ENCODE measurements at places on chromosomes 5 and 9.

- no peak for DNase-seq
These were observed 188.5 kb downstream of the DAB2IP start for GRCh38 chr9:121839726-121840500.

- no peak for DNase-seq
These were observed 29.2 kb downstream of the RUSC2 start for GRCh38 chr9:35518981-35519679.

- DNase-seq, result no peak
These were observed 63.3 kb downstream of the ADAMTS16 start for GRCh38 chr5:5203451-5203850.

GRCh38 chr5:133193794-133194193 is 142.0 kb downstream of the HSPA4 start:
- no peak for DNase-seq

- DNase-seq, result no peak
These were observed 6.0 kb downstream of the LHX6 start for GRCh38 chr9:122222791-122223190.

- DNase-seq, result no peak
These were observed 1809.9 kb upstream of the ACO1 start for GRCh38 chr9:30574355-30575151.

GRCh38 chr5:173454361-173454735 is 126.1 kb upstream of the STC2 start:
- no peak for DNase-seq

DNA sequence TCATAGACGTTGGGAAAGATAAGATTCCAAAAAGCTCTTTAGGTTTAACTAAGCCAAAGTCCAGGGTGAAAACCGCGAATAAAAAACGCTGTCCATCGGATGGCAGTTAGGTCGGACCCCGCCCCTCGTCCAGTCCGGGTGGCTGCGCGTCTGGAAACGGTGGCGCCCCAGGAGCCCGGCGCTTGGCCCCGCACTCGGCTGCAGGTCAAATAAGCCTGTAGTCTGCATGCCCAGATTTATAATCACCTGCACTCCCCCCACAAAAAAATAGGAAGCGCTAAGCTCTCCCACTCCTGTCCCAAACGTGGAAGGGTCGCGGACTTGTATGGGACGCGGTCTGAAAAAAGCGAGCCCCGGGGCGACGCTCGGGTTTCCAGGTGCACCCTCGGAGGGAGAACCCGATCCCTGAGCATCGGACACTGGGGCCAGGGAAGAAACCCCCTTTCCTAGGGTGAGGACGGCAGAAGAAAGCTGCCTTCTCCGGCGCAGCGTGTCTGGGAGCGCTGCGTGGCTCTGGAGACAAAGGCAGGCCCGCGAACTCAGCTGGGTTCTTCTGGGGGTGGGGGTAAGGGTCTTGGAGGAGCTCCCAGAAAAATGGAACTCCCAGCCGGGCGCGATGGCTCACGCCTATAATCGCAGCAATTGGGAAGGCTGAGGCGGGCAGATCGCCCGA is 923 bp upstream of the ZBTB5 start:
- DNase-seq, result peak; percentile 28

GRCh38 chr5:179509845-179510244 is 40.5 kb upstream of the RUFY1 start:
- DNase-seq, result no peak

- DNase-seq, result no peak
These were observed 382.2 kb downstream of the ENC1 start for GRCh38 chr5:74258314-74258665.

- no peak for DNase-seq
These were observed 6.1 kb upstream of the PTGS1 start for GRCh38 chr9:122364783-122365150.

DNA sequence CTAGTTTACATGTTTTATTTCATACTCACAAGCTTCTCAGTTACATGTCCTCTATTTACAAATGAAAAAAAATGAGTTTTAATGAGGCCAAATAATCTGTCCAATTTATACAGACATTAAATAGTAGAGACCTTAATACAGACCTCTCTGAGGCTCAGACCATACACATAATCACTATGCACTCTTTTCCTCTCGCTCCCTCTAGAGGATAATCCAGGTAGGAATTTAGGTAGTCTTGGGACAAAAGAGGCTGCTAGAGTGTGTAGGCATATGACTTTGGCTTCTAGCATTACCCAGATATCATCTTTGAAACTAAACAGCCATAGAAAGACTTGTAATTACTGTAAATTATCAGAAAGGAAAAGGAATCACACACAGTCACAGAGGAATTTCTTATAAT is 444.7 kb downstream of the HINT1 start:
- no peak for DNase-seq

- no peak for DNase-seq
These were observed 78.8 kb upstream of the TNFAIP8 start for GRCh38 chr5:119276978-119277377.

- DNase-seq, result no peak
These were observed 98.4 kb downstream of the LIX1 start for GRCh38 chr5:97044052-97044451.

- no peak for DNase-seq
These were observed 74.1 kb downstream of the ANKRD33B start for GRCh38 chr5:10637944-10638343.

DNA sequence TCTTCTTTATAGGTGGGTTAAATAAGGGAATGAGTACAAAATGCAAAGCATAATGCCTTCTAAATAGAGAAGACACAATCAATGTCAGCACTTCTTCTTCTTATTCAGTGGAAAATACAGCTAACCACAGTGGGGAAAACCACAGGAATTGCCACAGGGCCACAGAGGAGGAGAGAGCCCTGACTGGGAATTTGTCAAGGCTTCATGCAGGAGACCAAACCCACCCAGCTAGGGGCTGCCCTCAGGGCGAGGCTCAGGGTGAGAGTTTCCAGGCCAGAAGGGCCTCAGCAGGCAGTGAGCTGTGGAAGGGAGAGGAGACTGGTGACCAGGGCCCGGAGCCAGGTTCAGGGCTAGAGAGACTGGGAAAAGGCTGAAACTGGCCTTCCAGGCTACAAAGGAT is 279.1 kb downstream of the MSX2 start:
- DNase-seq, result no peak

DNA sequence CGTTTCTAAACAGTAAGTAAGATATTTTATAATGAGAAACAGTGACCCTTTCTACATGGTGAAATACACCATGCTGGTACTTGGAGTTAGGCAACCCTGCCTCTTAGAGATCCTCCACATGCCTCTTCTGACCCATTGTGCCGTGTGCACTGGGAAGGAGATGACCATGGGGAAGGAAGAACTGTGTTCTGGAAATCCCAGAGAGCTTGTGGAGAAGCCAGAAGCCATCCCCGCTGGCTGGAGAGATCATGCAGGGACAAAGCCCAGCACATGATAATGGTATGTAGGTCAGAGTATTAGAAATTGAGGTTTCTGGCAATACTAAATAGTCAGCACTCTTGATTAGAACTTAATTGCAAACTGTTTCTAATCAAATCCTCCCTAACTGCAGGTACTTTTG is 307.3 kb downstream of the FBXL7 start:
- no peak for DNase-seq

DNA sequence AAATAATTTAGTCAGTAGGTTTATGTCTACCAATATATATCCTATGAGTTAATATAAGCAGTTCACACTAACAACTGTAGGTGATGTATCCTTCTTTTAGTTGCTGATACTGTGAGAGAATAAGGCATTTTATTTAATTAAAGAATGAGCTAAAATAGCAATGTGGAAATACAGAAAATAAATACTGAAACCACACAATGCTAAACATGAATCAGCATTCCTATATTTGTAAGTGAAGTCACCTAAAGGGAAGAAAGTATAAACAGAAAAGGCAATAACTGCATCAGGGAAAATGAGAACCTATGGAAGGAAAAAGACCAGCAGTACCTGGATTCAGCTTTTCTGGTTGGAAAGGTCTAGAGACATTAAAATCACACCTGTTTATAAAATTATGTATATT is 336.0 kb downstream of the PDE4D start:
- DNase-seq, result no peak

DNA sequence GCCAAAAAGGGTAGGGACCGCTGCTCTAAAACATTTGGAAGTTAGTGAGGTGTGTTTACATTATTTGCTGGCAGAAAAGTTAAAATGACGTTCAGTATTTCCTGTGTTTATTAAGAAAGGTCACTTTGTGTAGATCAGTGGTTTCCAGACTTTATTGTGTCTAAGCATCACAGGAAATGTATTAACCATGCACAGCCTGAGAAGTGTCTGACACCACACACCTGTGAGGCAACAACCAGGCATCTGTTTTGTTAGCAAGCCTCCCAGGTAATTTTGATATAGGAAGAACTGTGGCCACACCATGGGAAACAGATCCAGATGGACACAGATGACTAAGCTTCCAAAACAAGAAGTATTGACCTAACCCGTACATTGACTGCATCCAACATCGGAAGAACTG is 12.0 kb downstream of the TTC1 start:
- DNase-seq, result no peak

- DNase-seq, result no peak
These were observed 33.0 kb upstream of the C6 start for GRCh38 chr5:41246376-41246775.

DNA sequence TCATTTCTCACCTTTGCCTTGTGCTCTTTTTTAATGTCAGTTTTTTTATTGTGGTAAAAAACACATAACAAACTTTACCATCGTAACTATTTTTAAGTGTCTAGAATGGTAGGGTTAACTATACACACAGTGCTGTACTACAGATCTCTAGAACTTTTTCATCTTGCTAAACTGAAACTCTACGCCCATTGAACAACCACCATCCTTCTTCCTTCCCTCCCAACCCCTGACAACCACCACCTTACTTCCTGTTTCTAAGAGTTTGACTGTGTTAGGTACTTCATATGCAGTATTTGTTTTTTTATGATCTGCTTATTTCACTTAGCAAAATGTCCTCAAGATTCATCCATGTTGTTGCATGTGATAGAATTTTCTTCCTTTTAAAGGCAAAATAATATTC is 54.9 kb downstream of the PSAT1 start:
- DNase-seq, result no peak

DNA sequence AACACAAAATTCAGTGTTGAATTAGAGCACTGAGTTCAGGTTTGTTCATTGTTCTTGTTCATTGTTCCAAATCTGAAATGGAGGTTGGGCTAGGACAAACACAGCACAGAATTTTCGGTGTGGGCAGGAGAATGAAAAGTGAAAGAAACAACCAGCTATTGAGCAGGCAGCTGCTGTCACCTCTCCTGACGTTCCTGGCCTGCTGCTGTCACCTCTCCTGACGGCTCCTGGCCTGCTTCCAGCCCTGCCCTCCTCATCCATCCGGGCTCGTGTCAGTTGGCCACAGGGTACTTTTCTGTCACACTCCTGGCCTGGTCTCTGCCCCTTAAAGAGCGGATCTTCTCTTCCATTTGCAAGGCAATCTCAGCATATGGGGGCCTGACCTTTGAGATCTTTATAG is 45.2 kb upstream of the CKMT2 start:
- DNase-seq, result no peak

DNA sequence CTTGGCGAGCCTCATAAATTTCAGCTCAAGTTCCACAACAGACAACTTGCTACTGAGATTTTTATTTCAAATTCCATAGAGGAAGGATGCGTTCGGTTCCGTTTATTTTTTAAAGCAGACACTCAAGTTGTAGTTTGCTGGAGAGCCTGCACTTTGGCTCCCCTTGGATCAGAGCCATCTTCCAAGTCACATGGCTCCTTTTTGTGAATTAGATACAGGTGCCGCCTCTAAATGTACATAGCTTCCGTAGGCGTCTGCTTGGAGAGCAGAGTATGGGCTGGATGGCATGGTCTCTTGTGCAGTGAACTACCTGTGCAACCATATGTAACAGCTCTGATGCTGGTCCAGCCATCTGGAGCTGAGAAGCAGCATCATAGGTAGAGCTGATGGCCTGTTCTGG is 73.9 kb upstream of the WWC1 start:
- DNase-seq, result no peak

- DNase-seq, result no peak
These were observed 54.4 kb upstream of the SH3PXD2B start for GRCh38 chr5:172508471-172509404.

- DNase-seq, result no peak
These were observed 233.1 kb downstream of the GADD45G start for GRCh38 chr9:89837934-89838310.

- DNase-seq, result peak; percentile 40
These were observed 915 bp downstream of the ZFAND5 start for GRCh38 chr9:72363908-72364678.

Measured in stimulated activated CD4-positive, alpha-beta T cell treated with anti-CD3 and anti-CD28 coated beads, Interleukin-12 subunit alpha, Interleukin-12 subunit beta, amount 100 ng/mL, for 24 hours (primary cell).